ENCODE measurements at places on chromosomes 3 and 15. TPM values are rescaled to one million over a fixed set of nuclear protein-coding genes. Genes with fewer than 3 reads are reported as not detected.

- no peak for DNase-seq
These were observed 250.8 kb upstream of the CBLB start for GRCh38 chr3:106119614-106120082.

GRCh38 chr3:60779637-60780036 is 471.6 kb downstream of the FHIT start:
- no peak for DNase-seq

DNA sequence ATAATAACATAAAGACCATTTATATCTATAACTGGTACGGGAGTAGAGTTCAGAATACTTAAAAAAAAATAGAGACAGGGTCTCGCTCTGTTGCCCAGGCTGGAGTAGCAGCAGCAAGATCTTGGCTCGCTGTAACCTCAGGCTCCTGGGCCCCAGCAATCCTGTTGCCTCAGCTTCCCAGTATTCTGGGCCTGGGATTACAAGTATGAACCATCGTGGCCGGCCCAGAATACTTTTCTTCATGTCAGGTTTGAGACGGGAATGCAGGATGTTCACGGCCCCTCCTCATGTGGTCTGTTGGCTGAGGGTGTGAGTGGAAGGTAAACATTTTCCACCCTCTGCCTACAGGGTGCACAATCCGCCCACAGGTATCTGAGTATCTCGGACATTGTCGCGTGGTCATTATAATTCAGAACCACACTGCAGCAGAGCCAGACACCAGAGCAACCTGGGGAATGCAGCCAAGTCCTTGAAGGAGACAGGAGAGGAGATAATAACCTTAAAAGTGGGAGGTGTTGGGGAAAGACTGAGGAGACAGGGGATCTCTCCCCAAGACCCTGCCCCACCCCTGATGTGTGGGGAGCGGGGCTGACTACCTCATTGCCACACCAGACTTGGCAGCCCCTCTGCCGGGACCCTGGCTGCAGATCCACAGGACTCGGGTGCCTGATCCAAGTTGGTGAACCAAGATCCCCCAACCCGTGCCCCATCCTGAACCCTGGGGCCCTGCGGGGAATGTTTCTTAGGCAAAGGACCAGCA is 106.8 kb downstream of the ADCY5 start:
- DNase-seq = no peak

DNA sequence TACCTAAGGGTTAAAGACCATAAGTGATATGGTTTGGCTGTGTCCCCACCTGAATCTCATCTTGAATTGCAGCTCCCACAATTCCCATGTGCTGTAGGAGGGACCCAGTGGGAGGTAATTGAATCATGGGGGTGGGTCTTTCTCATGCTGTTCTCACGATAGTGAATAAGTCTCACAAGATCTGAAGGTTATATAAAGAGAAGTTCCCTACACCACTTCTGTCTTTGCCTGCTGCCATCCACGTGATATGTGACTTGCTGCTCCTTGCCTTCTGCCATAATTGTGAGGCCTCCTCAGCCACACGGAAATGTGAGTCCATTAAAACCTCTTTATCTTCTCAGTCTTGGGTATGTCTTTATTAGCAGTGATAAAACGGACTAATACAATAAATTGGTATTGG is 75.0 kb upstream of the CADPS start:
- no peak for DNase-seq

The CACNA2D3 gene
- total RNA-seq = not detected

The GP5 gene
- total RNA-seq = 0.23 TPM

GRCh38 chr3:66138336-66139313 is 82.2 kb upstream of the SLC25A26 start:
- DNase-seq = no peak

- no peak for DNase-seq
These were observed 123.5 kb downstream of the DLG1 start for GRCh38 chr3:197174927-197175326.

GRCh38 chr3:146544929-146545528 is 622 bp upstream of the PLSCR1 start:
- no peak for DNase-seq

GRCh38 chr3:9316881-9317361 is 45.9 kb upstream of the THUMPD3 start:
- no peak for DNase-seq

The NMD3 gene
- total RNA-seq = 70.1 TPM

DNA sequence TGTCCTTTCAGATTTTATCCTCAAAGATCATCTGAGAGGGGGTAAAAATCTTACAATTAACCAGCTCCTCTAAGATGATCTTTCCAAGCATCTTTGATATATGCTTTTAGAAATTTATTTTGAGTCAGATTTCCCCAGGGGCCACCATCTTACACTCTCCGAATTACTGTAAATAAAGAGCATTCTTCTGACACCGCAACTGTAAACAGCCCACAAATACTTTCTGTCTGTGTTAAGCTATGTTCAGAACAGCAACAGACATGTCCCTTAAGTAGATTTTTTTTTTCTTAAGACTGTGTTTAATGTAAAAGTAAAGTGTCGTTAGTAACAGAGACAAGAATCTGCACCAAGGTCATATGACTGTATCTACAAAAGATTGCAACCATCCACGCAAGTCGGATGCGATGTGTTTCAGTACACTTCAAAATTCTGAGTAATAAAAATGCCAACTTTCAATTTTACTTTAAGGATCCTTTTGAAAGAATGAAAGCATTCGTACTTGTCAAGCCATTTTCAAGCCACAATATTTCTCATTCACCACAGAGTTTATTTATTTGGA is 159.0 kb upstream of the KCNH8 start:
- DNase-seq = no peak

DNA sequence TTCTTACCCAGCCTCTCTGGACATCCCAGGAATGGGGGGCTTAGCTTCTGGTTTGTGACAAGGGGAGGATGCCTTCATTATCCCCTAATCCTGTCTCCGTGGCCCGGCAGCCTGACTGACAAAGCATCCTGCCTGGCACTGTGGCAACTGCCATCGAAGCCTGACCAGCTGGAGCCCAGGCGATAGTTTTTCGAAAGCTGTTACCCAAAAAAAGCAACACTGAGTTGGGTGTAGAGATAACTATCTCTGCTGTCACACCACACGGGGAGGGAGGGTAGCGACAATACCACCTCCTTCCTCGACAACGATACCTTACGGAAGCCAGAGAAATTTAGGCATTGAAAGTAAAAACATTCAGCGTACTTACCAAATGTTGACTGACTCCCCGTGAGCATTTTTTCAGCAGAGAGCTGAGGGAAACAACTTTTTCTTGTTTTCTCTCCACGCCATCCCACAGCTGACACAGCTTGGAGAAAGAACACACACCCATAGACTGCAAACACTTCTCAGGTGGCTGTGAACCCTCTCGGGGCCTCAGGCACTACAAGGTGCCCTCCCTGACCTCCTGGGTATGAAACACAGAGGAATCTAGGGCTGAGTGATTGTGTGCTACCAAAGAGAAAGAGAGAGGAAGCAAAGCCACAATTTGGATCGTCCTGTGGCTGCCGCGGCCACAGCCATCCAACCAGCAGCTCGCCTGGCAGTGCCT is 361.9 kb upstream of the ICE2 start:
- DNase-seq = peak; percentile 22

DNA sequence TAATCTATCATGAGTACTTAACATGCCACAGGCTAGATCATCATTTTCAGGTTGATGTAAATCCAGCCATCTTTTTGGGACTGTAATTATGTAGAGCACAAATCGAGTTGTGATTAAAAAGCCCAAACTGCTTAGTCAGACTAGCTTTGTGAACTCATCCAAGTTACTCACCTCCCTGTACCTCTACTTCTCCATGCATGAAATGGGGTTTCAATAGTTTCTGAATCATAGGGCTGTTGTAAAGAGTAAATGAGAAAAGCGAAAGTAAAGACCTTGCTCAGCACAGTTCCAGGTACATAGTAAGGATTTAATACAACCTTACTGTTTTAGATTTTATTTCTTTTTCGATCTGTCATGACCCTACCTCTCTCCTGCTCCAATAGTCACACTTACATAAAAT is 85.6 kb upstream of the GAP43 start:
- DNase-seq = no peak

The CEP152 gene
- total RNA-seq = 26.2 TPM

DNA sequence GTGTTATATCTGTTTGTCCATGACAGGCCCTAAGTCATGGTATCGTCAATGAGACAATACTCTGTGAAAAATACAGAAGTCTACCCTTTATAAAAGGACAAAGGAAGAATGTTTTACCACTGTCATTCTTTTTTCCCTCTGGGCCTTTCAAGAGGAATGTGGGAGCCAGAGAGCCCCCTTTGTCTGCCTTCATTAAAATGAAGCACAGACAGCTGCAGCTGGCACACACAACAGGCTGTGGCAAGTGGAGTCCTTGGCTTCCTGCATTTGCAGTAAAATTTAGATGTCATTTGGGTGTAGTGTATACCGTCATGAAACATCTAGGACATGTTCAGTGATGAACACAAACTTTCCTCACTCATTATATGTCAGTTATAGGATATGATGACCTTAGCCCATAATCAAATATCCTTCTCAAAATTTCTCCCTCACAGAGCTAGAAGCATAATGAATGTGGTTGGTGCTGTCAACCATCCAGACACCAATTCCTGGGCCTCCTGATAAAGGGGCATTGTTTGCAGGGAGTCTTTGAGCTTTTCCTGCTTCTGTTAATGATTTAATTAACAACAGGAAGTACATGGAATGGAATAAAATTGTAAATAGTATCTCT is 76.4 kb downstream of the DHX36 start:
- no peak for DNase-seq

The CLSTN2 gene
- total RNA-seq = not detected

DNA sequence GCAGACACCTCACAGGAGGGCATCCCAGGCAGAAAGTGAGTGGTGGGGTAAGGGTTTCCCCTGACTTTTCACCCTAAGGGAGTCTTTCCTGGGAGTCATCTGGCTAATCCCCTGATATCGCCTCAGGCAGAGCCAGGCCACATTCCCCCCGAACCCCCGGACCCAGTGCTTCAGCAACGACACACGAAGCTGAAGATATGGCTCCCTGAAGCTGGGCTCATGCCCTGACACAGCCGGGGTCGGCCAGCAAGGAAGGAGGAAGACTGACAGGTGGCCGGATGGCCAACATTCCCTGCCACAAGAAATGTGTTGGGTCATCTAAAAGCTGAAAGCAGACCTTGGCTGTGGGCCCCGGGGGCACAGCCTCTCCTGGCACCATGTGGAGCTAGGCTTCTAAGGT is 14.4 kb downstream of the CHST13 start:
- no peak for DNase-seq

The COL6A6 gene
- total RNA-seq = not detected

GRCh38 chr3:45677033-45677446 is 12.2 kb upstream of the SACM1L start:
- peak; percentile 43 for DNase-seq

DNA sequence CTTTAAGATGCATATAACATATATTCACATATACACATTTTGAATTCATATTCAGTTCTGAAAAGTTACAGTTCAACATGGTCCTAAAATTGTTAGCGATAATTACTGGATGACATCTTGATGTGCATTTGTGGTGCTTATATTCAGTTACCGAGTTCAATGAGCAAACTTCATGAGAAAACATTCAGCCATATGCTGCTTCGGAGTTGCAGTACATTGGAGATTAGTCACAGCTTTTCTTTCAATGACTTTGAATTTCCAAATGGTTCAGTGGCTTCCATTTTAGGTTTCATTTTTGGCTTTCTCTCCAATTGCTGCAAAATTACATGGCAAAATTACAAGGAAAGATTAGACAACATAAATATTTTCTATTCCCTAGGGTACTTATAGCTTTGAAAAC is 198.3 kb upstream of the CNTN3 start:
- no peak for DNase-seq

GRCh38 chr3:2944628-2945027 is 165.5 kb downstream of the IL5RA start:
- DNase-seq = no peak

The FSTL1 gene
- total RNA-seq = 0.16 TPM

DNA sequence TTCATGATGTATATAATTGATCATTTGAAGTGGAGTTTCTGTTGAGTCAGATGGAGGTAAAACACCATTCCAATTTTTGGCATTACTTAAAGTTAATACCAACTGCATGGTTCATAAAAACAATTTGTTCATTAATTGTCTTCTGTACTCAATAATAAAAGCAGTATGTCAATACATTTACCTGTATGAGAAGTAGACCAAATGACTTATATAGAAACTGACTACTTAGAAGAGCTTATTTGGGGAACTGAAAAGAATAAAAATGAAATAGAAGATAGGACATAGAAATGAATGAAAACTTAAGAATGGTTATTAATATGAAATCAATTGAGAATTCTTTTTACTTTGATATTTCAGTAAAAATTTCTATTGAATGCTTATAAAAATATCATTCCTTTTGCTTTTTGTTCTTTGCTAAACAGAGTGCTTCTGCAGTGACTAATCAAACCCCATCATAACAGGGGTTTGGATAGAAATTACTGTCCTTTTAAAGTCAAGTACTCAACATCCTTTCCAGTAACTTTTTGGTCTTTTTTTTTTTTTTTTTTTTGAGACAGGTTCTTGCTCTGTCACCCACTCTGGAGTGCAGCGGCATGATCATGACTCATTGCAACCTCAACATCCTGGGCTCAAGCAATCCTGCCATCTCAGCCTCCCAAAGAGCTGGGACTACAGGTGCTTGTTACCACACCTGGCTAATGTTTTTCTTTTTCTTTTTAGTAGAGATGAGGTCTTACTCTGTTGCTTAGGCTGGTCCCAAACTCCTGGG is 6.5 kb upstream of the CRYBG3 start:
- DNase-seq = peak; percentile 27

DNA sequence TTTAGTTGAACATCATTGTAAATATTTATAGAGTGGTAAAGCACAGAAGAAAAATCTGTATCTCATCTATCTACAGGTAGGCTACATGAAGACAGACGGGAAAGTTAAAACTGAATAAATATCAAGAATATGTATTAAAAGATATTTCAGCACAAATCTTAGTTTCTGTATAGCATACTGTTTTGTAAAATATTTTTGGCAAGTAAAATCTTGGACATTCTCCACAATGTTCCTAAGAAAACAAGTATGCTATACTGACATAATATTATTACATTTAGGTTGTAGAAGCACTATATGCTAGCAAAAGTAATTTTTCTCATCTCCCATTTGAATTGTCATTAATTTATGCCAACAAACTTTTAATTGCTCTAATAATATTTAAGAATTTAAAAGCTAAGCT is 326.4 kb upstream of the ARL6 start:
- DNase-seq = no peak

GRCh38 chr15:67750371-67750770 is 74.9 kb upstream of the SKOR1 start:
- no peak for DNase-seq

The PROK2 gene
- total RNA-seq = 0.25 TPM

The SRGAP3 gene
- 0.71 TPM for total RNA-seq

DNA sequence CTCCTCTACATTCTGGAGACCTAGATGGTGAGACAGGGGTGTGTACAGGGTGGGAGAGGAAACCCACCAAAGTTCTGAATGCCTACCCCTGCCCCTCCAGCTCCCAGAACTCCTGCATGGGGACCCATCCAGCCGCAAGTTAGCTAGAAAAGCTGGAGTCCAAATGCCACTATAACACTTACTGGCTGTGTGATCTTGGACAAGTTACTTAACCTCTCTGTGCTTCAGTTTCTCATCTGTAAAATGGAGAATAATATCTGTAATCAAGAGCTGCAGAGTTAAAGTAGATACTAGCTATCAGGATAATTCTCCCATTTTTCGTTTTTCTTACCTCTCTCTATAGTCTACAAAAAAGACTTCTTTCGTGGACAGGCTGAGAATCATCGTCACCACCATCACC is 63.4 kb downstream of the ADCY5 start:
- no peak for DNase-seq

- DNase-seq = no peak
These were observed 7.4 kb upstream of the SEMA3B start for GRCh38 chr3:50261505-50261904.

The ABI3BP gene
- total RNA-seq = 0.37 TPM

- no peak for DNase-seq
These were observed 493.1 kb downstream of the MECOM start for GRCh38 chr3:169170456-169170855.

Data from activated T-helper 2 cell treated with anti-CD3 and anti-CD28 coated beads, Interferon-gamma antibody, Interleukin-2, Interleukin-4, amounts not matched to agents 10 μg/mL and 5 μg/mL and 100 μg/mL, durations not matched to agents 14 hours and 24 hours and 36 hours (primary cell).